ENCODE measurements at places on chromosomes 1 and 21.
A peak's percentile ranks its signal among the peaks of the same experiment; 100 is the strongest.

DNA sequence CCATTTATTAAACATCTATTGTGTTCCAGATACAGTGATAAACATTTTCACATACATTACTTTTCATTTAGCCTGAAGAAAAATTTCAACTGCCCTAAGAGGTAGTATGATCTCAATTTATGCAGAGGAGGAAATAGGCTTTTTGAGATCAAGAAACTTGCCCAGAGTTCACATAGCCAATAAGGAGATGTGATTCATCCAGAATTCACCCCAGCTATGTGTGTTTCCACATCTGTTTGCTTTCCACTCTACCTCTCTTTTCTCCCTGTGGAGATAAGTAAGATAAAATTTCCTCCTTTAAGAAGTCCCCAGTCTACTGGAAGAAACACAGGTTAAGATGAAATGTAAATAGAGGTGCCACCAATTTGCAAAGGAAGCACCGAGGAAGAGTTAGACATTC lies 199.7 kb upstream of the C8B start:
- no peak for DNase-seq

GRCh38 chr1:45687754-45688740 lies at the start of gene TMEM69:
Gene TMEM69, plus strand, starts transcription at chr1:45688181. Its CDS starts 2,888 bp downstream, at chr1:45691069.
- peak; percentile 76 for DNase-seq

DNA sequence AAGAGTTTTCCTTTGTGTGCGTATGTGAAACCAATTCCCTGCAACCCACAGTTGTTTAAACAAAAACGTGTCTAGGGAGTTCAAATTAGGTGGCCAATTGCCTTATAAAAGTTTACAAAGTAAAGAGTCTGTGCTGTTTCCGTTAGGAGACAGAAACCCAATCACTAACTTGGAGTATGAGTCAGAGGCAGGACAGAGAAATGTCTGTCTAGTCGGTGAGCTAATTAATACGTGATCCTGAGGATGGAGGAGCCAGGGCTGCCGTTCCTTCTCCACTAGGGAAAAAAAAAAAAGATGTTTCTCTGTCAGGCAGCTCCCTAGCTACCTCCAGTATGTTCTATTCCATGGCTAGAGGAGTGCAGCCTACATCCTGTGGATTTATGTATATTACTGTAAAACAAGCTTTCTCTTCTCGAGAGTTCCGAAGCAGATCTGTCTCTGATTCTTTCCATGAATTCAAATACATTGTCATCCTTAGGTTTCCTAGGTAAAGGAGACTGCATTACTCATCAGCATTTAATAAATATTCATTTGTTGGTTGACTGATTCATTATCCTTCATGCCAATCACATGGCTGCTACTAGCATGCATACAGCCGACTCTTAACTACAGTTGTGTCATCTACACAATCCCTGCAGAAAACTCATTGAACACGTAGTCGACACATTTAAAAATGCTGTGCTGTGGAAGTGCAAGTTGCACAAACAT lies 430.6 kb downstream of the KIF26B start:
- no peak for DNase-seq

DNA sequence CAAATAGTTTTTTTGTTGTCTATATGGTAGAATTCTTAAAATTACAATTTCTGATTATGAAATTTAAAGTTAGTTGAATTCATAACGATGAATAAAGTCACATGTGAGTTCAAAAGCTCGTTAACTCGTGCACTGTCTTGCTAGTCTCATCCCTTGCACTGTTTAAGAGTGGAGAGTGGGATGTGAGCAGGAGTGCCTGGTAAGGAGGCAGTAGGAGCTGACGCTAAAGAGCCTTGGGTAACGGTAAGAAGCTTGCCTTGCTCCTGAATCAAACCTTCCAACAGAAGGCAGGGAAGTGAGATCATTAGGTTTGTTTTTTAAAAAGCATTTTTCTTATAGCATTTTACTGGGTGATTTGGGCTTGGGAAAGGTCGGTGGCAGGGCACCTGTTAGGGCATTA lies 2.3 kb upstream of the FASLG start:
- DNase-seq, result no peak
